ENCODE measurements at places on chromosomes 7 and 10. TPM values are rescaled to one million over a fixed set of nuclear protein-coding genes. Genes with fewer than 3 reads are reported as not detected.

- DNase-seq, result no peak
These were observed 20.1 kb upstream of the CYP3A7 start for GRCh38 chr7:99755085-99755484.

Gene TFR2
- total RNA-seq, result 9.1 TPM

Gene IL6
- not detected for total RNA-seq

Gene CCL24
- total RNA-seq, result not detected

- DNase-seq, result no peak
These were observed 99.4 kb downstream of the TCERG1L start for GRCh38 chr10:131211965-131212619.

DNA sequence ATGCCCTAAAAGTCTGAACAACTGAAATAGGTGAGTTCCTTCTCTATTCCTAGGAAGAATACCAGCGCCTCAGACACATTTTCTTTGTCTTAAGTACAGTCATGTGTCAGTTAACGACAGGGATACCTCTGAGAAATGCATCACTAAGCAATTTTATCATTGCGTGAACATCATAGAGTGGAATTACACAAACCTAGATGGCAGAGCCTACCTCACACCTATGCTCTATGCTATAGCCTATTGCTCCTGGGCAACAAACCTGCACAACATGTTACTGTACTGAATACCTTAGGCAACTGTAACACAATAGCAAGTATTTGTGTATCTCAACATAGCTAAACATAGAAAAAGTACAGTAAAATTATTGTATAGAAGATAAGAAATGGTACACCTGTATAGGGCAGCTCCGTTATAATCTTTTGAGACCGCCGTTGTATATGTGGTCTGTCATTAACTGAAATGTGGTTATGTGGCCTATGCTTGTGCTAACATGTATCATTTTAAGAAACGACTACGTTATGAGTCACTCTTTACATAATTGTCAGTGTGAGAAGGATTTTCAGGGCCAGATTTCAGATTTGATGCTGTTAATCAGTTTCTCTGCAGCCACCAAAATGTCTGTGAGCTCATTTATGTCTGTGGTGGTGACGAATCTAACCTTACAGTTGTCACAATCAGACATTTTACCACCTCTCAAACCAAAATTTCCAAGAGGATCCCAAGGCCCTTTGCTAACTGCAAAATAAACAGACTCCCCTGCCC lies 66.1 kb upstream of the STK17A start:
- DNase-seq, result no peak

Gene LLCFC1
- total RNA-seq, result not detected
